ENCODE measurements at places on chromosomes 11 and 22.

- DNase-seq: no peak
Measured at GRCh38 chr11:128505449-128506065, 81.8 kb downstream of the ETS1 start.

DNA sequence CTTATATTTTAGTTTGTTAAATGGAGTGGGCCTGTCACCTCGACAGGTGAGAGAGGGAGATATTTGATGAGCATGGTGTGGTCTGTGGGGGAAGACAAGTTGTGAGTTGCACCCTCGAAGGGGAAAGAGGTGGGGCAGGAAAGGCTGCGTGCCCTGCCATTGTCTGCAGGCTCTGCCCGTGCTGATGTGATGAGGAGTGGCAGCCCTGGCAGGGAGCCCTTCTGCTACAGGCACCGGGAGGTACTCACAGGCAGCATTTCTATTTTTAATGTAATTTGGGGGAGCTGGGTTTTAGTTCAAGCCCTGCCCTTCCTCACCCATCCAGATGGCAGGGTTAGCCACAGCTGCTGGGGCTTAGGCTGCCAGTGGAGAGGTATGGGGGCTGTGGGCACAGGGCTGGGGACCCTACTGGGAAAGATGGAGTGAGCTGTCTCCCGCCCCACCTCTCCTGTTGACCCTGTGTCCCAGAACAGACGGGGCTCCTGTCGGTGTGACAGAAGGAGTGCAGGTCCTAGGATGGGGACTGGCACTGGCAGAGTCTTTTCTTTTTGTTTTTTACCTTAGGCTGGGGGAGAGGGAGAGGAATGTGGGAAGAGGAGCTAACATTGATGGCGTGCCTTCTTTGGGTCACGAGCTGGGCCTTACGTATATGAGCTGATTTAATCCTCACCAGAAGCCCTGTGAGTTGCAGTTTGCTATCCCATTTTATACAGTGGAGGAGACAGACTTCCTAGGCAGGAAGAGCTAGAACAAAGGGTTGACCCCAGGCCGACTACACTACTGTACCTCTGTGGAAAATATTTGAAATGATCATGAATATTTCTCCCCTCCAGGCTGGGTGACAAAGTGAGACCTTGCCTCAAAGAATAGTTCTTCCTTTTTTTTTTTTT, 51.6 kb downstream of the CEP164 start:
- no peak for DNase-seq

GRCh38 chr11:72751116-72752087, 806 bp downstream of the ARAP1 start:
- no peak for DNase-seq

DNA sequence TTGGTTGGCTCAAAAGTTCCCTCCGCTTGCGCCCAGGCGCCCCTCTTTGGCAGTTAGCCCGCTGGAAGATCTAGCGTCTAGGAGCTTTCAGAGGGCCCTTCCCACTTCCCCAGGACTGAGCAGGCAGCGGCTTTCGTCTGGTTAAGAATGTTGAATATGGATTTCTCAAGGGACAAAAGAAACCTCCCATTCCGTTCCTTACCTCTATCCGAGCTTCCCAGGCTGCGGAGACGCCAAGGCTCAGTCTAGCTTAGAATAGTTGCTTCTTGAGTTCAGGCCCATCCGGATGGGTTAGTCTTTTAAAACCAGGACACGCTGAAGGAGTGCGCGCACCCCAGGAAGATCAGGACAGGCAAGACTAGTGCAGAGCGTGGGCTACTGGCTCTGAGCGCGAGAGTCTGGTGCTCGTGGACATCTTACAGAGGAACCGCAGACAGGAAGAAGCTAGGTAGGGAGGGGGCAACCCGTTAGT, 1.6 kb downstream of the NELL1 start:
- no peak for DNase-seq

GRCh38 chr22:42396621-42397331, 35.4 kb downstream of the NFAM1 start:
- no peak for DNase-seq

DNA sequence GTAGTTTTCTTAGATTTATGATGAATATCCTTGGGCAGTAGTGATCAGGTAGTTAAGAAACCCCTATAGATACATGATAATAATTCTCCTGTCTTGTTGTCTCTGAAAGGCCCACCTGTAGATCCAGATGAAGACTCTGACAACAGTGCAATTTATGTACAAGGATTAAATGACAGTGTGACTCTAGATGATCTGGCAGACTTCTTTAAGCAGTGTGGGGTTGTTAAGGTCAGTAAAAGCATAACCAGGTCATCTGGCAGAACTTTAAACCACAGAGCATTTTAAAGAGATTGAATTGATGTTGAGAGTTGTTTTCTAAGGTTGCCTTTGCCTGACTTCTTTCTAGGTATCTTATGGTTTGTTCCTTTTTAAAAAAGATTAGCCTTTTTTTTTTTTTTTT, 14.1 kb upstream of the GAS2L1 start:
- no peak for DNase-seq

GRCh38 chr22:26702906-26703830, 45.8 kb downstream of the MIAT start:
- no peak for DNase-seq

DNA sequence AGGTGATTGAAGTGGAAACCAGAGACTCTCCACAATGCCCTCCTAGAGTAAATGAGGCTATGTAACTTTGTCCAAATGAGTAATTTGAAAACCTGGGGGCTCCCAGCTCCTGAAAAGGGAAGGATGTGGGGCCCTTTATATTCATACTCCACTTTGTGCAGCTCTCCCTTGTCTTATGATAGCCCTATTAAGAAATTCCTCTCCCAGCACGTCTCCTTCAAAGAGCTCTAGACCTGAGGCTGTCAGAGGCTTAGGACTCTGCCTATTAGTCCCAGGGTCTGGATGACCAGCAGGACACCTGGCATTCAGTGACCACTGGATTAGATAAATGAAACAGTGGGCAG, 2.1 kb downstream of the SLC43A1 start:
- DNase-seq: no peak

GRCh38 chr11:102617466-102618008, 7.6 kb downstream of the MMP20 start:
- DNase-seq: no peak

- no peak for DNase-seq
Measured at GRCh38 chr11:84194696-84195095, 908.5 kb upstream of the CCDC90B start.

- no peak for DNase-seq
Measured at GRCh38 chr22:17968126-17968525, 56.2 kb downstream of the MICAL3 start.

GRCh38 chr11:26905368-26905767, 88.5 kb upstream of the FIBIN start:
- DNase-seq: no peak

DNA sequence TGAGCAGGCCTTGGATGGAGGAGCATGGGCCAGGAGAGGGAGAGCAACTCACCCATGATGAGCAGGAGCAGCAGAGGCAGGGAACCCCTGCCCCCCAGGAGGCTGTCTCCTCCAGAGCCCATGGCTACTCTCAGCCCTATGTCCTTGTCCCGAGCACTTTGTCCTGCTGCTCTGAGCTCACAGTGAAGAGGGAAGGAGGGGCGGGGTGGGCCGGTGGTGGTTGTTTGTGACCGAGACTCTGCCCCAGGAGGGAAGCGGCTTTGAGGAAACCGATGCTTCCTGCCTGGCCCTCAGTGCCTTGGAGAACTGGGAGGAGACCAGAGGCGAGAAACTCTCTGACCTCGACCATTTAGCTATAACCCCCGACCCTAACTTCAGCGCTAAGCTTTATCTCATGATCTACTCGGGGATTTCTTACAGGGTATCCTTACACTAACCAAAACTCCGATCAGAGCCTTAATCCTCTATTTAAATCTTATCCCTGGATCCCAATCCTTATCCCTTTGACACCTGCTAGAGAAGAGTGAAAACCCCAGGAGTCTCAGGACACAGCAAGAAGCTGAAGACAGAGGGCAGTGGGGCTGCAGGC, at the start of gene ROBO4:
Gene ROBO4, minus strand, starts transcription at position 192 of the 589 bp plus-strand sequence. Its CDS starts 70 bp downstream, at position 122.
- DNase-seq: no peak

DNA sequence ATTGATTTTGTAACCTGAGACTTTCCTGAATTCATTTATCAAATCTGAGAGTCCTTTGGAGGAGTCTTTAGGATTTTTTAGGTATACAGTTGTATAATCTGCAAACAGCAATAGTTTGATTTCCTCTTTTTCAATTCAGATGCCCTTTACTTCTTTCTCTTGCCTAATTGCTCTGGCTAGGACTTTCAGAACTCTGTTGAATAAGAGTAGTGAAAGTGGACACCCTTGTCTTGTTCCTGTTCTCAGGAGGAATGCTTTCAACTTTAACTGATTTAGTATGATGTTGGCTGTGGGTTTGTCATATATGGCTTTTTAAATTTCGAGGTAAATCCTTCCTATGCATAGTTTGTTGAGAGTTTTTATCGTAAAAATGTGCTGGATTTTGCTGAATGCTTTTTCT, 227.4 kb downstream of the CSNK2A3 start:
- no peak for DNase-seq

DNA sequence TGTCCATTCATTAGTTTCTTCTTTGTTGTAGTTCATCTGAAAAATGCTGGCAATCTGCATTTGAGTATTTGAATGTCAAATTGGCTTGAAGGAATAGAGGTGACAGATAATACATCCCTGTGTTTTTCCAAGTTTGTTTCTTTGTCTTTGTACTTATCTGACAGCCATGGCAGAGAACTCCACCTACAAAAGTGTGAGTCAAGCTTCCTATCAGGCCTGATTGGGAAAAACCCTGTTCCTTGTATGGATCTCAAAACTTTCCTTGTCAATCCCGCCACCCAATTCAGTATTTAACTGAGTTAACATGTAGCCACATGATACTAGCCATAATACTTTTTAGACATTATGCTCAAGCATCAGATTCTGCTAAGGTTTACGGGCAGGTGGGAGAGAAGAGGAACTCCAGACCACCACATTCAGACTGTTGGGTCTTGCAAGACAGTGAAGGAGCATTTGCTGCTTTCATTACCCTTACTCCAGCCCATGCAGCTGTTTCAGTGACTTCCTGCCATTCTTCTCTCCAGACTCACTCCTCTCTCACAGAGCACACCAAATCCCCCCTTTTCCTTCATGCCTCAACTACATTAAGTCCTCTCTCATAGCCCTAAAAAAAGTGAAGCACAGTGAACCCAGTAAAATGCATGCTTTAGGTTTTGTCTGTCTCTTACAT, 65.9 kb downstream of the BLID start:
- no peak for DNase-seq

DNA sequence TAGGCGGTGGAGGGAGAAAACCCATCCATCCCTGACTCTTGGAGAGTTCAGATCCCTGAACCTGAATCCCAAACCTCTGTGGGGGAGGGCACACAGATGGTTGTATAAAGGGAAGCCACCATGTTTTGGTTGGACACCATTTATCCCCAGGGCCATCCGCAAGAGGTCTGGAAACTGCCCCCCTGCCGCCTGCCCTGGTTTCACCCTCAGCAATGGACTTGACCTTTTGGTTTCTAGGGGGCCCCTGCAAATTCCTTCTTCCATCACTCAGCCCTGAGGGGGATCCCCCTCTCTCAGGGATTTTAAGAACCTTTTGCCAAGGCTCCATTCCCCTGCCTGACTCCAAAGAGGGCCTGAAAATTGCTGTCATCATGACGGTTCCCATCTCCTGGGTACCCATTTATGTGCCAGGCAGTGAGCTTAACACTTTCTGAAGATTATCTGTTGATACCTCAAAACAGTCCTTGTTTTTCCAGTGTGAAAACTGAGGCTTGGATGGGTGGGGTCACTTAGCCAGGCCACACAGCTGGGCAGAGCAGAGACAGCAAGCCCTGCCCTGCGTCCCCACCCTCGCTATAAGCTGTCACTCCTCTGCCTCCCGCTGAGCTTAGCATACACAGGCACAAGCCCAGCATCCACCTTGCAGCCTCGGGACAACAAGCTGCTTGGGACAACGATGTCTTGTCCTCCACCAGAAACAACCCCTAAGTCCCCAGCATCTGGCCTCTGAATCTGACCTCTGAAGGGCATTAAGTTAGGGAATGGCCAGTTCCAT, 33.2 kb upstream of the CRYBB3 start:
- DNase-seq: no peak

GRCh38 chr11:112132737-112133136, 31.2 kb downstream of the IL18 start:
- no peak for DNase-seq

DNA sequence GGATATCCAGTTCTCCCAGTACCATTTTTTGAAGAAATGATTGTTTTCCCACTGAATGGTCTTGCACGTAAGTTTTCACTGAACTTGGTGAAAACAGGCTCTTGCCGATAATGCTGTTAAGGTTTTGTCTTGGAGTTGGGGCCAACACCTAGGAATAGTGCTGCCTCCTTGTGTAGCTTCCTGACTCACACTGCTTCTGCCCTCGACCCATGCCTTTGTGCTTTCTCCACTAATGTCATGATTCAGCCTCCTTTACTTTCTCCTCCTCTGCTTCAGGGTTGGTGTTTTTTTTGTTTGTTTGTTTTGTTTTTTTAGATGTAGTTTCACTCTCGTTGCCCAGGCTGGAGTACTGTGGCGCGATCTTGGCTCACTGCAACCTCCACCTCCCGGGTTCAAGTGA, 30.2 kb downstream of the SLC5A1 start:
- no peak for DNase-seq

DNA sequence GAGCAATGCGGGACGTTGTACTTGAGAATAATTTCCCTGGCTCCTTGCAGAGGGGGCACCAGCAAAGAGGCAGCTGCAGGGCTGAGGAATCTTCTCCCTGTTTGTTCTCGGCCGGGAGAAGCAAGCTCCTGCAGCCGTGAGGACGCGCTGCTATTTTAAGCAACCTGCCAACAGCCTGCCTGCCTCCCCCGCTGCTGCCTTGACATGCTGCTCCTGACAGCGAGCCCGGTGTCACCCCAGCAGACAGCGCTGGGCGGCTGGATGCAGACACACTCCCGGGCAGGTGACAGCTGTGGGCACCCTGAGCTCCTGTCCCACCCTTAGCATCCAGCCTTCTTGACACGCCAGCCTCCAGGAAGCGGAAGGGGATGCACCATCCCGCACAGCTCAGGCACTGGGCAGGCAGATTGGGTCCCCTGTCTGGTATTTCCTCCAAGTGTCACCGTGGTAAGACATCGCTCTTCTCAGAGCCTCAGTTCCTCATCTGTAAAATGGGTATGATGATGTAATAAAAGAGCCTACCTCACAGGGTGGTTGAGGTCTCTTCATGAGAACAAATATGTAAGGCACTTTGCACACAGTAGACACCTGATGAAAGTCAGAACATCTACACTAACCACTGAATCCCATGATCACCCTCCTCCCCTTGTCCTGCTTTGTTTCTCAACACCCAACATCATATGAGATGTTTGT, 530.6 kb downstream of the MN1 start:
- no peak for DNase-seq

GRCh38 chr11:7495882-7496551, 10.7 kb downstream of the OLFML1 start:
- DNase-seq: no peak

DNA sequence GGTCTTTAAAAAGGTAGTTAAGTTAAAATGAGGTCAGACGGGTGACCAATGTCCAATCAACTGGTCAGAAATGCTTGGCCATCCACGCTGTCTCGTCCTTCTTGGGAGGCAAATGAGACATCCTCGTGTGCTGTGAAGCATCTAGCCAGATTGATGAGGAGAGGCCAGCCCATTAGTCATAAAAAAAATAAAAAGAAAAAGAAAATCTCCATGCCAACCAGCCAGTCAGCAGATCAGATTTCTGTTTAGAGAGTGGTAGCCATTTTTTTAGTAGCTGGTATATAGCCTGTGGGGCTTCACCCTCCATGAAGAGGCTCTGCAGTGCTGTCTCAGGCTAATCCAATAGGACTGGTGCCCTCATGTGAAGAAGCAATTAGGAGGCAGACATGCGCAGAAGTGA, 343.1 kb upstream of the SYN3 start:
- no peak for DNase-seq

- no peak for DNase-seq
Measured at GRCh38 chr11:30879322-30880005, 293.3 kb upstream of the MPPED2 start.
